ENCODE measurements at places on chromosomes 11 and 22. TPM values are rescaled to one million over a fixed set of nuclear protein-coding genes. Genes with fewer than 3 reads are reported as not detected.

FAM111A gene
- 80.8 TPM for total RNA-seq

HSPB2 gene
- 1.6 TPM for total RNA-seq

OR51V1 gene
- not detected for total RNA-seq

IGLL1 gene
- not detected for total RNA-seq

TP53I11 gene
- 21.6 TPM for total RNA-seq

SULT4A1 gene
- total RNA-seq, result 0.06 TPM

All from LHCN-M2 (cell line).